Left renal cortex interstitium (tissue), 4 donors: ENCODE measurements at places on chromosomes 2 and 18. TPM values are rescaled to one million over a fixed set of nuclear protein-coding genes. Genes with fewer than 3 reads are reported as not detected.

DNA sequence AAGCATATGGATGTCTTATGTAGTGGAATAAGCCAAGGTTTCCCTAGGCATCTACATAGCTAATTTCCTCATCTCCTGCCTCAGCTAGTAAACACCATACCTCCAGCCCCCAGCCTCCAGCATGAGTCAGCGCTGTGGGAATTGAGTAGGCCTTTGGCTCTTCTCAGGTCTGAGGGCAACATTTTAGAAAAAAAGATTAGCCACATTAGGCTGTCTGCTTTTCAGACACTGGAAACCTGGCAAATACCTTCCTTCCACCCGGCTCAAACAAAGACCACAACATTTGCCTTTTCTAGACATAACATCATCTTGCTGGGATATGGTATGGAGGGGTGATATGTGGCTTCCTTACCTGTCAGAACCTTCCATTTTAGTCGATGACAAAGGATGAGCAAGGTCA, 6.1 kb upstream of the CCDC195 start:
- no peak for DNase-seq

- no peak for DNase-seq
Measured at GRCh38 chr2:199994371-199994770, 39.0 kb downstream of the MAIP1 start.

DNA sequence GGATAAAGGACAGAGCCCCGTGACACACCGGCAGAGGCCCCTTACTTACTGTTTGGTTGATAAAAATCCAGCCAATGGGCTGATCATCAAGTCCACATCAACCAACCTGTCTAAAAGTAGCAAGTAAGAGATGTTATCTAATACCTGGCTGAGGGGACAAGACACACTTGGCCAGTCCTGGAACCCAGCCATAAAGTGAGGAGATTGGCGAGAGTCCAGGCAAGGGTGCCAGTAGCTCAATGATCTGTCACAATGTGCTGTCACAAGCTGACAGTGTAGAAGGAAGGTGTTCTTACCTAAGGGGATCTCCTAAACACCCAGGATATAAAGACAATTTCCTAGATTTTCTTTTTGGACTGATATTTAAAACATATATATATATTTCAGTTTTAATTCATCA, 61.7 kb upstream of the IL1R2 start:
- no peak for DNase-seq

DNA sequence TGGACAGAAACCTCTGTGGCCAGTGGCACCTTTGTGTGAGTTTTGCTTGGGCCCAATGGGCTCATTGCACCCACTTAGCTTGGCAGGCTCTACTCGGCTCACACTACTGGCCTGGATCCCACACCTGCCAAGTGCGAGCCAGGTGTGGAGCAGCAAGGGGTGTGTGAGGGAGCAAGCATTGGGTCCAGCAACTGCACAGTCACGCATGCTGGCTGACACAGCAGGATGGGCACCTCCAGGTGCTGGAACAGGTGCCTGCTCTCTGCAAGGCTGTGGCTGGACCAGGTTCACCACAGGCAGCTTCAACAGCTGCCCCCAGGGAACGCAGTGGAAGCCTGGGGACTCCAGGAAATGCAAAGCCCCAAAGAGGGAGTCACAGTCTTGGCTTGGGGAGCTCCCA, 94.2 kb downstream of the DOK6 start:
- no peak for DNase-seq

GRCh38 chr2:119436993-119437772, 5.5 kb downstream of the TMEM37 start:
- no peak for DNase-seq

DNA sequence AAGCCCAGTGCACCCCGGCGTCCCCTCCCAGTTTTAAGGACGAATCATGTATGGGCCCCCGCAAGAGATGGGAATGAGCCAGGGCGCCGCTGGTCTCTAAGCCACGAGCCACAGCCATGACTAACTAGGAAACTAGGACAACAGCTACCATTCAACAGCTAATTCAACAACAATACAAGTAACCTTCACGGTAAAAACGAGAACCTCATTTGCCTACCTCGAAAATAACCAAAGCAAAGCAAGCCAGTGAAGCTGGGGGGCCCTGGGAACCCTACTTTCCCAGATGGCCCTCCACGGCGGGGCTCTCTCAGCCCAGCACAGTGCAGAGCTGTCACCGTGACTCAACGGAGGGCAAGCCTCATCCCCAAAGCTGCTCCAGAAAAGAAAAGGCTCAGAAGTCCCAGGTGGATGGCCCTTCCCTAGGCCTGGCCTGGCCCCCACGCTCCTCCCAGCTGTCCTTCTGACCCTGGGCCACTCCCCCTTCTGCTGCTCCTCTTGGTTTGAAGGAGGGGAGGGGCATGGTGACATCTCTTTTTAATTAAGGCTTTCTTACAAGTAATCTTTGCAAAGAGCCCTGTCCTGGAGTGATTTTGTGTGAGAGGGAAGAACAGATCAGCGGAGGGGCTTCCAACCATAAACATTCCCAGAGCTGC, 126.3 kb downstream of the HDAC4 start:
- DNase-seq: no peak

- DNase-seq: no peak
Measured at GRCh38 chr18:68640861-68641260, 74.0 kb downstream of the TMX3 start.

STK36 gene
- polyA plus RNA-seq: 109 TPM
